ENCODE measurements at places on chromosomes 4 and X.

DNA sequence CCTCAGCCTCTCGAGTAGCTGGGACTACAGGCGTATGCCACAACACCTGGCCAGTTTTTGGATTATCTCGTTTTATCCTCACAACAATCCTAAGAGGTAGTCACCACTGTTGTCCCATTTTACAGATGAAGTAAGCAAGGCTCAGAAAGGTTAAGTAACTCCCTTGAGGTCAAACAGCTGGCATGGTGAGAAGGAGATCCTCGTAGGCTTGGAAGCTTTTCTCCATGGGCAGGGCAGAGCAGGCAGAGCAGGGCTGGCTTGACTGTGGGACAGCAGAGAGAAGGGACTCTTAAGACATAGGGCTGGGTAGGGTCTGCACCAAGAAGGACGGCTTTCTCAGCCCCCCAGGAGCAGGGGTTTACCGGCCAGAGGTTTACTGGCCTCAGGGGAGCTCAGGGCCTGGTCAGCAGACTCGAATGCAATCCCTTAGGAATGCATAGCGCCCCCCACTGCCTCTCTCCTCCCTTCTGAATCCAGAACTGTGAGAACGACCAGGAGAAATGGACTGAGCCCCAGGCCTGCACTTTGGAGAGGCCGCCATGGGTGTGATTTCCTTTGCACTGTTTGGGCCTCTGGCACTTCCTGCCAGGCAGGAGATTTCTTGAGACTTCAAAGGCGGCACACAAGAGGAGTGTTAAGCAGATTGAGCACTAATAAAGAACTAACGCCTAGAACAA, 14.0 kb upstream of the CDKN2AIP start:
- no peak for DNase-seq

DNA sequence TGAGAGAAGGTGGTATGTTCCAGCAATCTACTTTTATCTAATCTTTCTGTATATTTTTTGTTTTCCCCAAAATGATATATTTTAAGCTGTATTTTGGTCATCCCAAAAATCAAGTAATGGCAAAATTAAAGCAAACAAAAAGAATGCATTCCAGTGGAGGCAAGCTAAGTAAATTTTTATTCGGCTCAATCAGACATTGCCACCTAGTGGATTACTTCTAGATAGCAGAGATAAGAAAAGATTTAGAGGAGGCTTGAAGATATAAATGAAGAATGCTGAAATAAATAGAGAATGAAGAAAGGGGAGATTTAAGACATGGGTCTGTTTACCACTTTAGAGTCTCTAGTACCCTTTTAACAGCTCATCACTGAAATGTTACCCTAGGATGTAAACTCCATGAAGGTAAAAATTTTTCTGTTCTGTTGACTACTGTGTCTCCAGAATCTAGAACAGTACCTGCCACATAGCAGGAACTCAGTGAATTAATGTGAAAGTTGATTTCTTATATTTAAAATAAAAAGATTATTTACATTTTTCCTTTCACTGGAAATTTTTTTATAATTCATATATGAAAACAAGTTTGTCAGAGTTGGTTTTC, 110.9 kb upstream of the ANK2 start:
- DNase-seq = peak; percentile 55

GRCh38 chr4:93437991-93438390, 390.6 kb upstream of the ATOH1 start:
- no peak for DNase-seq

- no peak for DNase-seq
These were observed 395.0 kb downstream of the PCDH10 start for GRCh38 chr4:133544097-133544496.

GRCh38 chrX:106564986-106565385, 46.8 kb upstream of the RADX start:
- no peak for DNase-seq

DNA sequence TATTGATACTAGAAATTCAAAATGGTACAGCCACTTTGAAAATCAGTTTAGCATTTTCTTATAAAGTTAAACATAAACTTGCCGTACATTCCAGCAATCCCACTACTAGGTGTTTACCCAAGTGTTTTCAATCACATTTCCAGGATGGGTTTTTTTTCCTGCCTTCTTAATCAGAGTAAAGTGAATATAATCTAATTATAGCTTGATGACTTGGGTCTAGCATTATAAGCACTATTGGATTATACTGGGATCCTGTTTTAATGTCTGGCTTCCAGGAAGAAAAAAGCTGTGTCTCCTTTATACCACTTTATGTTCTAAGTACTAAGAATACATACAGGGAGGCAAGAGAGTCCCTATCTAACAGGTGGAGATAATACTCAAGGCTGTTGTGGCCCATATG, 103.3 kb upstream of the KLHL13 start:
- DNase-seq = no peak

DNA sequence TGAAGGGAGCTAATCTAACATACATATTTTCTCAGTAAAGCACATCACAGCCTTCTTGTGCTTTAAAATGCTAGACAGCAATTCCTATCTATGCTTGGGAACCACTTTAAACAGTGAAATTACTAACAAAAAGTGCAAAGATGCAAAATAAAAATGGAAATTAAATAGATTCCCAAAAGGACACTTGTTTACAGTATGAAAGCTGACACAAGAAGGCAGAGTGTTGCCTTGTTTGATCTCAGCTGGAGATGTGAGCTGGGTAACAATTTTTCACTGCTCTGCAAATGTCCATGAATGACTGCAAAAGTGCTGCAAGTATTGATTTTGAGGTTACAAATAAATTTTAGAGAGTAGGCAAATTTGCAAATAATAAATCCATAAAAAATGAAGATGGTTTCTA, 22.3 kb downstream of the GRIA2 start:
- no peak for DNase-seq

GRCh38 chr4:38313999-38314561, 349.9 kb upstream of the KLF3 start:
- DNase-seq = no peak

- DNase-seq = no peak
These were observed 165.5 kb downstream of the KLF8 start for GRCh38 chrX:56397636-56398035.

DNA sequence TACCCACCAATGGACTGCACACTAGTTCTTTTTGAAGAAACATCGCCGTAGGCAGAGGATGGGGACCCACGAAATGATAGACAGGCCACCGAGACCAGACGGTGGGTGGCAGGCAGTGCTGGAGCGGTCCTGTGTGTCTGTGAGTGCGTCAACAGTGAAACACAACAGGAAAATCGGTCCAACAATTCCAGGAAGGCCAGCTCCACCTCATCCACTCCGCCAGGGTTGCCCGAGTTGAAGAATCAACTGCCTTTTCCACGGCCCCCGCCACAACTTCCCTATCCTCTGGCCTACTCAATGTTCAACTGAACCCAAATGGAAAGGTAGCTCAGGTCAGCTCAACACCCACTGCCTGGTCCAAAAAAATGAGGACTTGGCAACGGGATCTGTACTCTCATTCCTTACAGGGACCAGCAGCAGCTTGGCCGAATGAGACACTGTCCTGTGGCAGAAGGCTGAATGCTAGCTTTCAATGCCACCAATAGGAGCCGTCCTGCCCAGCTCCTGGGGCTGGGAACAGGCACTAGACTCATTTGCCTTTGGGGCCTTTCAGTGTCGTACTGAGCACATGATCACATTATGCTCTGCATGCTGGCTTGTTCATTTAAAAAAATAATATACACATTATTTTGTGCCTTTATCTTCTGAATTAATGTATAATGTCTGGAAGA, 43.5 kb downstream of the MID1 start:
- DNase-seq = no peak

DNA sequence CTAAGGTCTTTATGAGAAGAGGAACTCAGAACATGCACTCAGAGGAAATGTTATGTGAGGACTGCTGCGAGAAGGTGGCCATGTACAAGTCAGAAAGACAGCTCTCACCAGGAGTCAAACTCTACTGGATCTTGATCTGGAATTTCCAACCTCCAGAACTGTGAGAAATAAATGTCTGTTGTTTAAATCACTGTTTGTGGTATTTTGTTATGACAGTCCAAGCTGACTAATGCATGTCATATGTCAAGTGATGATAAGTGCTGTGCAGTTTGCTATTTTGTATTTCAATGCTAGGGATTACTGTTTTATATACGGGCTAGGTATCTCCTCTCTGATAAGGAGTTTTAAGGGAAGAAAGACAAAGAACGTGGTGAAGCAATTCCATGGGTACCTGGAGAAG, 162.3 kb downstream of the CPEB2 start:
- DNase-seq = no peak

- no peak for DNase-seq
These were observed 18.1 kb upstream of the CXCL2 start for GRCh38 chr4:74117024-74117534.

DNA sequence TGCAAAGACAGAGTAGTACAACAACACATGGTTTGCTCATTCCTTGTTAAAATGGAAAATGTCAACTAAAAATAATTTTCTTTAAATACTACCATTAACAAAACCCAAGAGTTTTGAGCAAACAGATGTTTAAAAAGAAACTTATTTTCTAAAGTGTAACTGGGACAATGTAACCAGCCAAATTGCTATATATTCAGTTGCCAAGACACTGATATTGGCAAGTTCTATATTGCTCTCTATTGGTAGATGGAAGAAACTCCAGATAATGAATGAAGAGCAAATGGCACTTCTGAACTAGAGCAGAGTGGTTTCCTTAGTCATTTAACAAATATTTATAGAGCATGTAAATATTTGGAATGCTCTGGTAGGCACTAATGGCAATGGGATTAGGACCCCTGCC, 966.2 kb downstream of the RPA4 start:
- no peak for DNase-seq

DNA sequence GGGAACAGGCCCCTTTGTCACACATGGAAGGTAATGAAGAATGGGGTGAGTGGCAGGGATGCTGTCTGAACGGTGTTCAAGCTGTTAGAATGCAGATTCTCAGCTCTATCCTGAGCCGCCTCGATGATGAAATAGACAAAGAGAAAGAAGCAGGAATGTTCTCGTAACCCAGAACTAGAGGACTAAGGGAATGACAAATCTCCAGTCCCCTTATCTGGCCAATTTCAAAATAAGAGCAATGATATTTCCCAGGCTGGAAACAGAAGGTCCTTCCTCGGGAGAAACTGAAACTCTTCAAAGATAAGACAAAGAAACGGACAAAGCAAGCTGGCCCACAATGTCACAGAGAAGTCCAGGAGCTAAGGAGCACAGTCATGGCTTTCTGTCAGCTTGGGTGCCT, 29.5 kb upstream of the MTNR1A start:
- no peak for DNase-seq

GRCh38 chr4:38611676-38612075, 52.3 kb upstream of the KLF3 start:
- no peak for DNase-seq

DNA sequence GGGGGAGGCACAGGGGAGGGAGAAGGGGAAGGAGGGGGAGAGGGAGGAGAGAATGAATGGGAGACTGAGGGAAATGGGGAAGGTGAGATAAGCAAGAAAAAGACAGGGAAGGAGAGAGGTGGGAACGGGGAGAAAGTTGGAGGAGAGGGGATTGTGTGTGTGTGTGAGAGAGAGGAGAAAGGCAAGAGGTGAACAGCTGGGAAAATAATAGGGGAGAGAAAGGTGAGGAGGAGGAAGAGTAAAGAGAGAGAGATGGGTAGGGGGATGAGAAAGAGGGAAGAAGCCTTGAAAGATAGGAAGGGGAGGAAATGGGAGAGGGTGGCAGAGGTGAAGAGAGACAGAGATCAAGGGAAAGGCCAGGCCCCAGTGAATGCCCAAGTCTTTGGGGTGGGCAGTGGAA, 20.1 kb downstream of the BCORL1 start:
- no peak for DNase-seq

- no peak for DNase-seq
These were observed 1344.0 kb downstream of the FSTL5 start for GRCh38 chr4:160819791-160820190.

DNA sequence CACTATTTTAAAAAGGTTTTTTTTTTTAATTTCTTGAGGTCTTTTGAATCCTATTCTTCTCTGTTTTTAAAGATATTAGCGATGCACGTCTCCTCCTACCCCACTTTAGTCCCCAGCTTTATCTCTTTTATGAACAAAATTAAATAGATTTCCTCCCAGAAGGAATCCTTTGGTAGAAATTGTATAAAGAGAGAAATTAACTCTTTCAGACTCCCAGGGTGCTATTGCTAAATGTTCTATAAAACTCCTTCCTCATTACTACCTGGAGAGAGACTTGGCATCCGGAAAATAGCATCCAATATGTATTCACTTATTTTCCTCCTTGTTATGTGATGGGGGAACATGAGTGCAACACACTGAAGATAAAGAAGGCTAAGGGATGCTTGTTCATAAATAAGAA, 16.5 kb upstream of the PACRGL start:
- no peak for DNase-seq

DNA sequence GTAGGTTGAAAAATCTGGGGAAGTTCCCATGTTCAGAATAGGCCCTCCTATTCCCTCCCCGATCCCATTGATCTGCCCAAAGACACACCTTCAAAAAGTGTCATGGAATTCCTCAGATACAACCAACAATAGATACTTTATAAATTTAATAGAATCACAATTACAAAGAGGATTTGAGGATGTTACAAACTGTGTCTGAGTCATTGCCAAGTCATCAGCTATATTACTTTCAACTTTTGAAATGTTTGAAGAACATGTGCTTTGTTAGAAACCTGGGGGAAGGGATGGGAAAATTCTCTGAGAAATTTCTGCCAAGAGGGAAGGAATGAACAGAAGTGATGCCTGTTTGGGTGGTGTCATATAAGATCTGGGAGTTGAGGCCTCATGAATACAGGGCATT, 46.7 kb downstream of the KCNIP4 start:
- no peak for DNase-seq

GRCh38 chrX:1600406-1601050, 9.1 kb downstream of the AKAP17A start:
- no peak for DNase-seq

DNA sequence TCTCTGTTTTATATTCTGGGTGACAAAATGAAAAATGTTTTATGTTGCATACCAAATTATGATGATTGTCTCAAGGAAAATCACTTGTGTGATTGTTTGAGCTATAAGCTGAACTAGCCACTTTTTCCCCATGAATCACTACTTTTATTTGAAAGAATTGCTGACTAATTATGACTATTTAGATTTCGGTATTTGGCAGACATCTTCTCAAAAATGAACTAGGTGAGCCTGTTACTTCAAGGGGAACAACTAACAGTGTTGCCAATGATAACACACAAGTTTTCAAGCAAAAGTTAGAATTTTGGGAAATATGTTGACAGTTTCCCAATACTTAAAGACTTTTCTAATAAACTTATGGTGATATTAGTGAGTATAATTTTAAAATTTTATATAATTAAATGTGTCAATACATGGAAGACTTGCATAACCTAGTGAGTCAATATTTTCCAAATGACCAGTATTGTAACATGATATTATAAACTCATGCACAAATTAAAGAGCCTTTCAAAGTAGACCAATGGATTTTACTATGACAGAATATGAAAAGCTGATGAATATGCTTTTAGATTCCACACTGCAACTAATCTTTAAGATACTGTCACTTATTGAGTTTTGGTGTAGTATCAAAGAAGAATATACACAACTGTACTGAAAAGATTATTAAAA, 187.7 kb upstream of the GATB start:
- DNase-seq = no peak

GRCh38 chrX:47579537-47579936, 2.7 kb upstream of the TIMP1 start:
- DNase-seq = no peak

GRCh38 chr4:3335385-3335784, 42.6 kb downstream of the RGS12 start:
- DNase-seq = no peak

GRCh38 chrX:22012051-22012450, 20.1 kb upstream of the PHEX start:
- DNase-seq = no peak
